Kasumi-1 (cell line): ENCODE measurements at places on chromosomes 13 and 19.

DNA sequence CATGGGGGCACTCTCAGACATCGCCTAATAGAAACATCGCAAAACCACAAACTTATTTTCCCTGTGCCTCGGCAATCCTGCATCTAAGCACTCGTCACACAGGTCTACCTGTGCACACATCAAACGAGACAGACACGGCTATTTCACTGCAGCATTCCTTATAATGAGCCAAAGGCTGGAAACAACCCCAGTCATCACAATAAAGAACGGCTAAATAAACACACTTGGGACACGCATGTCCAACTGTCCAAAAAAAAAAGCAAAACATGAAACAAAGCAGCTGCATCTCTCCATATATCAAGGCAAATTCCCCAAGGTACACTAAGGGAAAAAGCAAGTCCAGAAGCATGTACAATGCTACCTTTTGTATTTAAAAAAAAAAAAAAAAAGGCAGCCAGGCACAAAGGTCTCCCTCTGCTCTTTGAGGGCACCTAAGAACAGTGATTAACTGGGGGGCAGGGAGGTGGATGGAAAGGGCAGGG lies 27.2 kb upstream of the CCNP start:
- no peak for DNase-seq

DNA sequence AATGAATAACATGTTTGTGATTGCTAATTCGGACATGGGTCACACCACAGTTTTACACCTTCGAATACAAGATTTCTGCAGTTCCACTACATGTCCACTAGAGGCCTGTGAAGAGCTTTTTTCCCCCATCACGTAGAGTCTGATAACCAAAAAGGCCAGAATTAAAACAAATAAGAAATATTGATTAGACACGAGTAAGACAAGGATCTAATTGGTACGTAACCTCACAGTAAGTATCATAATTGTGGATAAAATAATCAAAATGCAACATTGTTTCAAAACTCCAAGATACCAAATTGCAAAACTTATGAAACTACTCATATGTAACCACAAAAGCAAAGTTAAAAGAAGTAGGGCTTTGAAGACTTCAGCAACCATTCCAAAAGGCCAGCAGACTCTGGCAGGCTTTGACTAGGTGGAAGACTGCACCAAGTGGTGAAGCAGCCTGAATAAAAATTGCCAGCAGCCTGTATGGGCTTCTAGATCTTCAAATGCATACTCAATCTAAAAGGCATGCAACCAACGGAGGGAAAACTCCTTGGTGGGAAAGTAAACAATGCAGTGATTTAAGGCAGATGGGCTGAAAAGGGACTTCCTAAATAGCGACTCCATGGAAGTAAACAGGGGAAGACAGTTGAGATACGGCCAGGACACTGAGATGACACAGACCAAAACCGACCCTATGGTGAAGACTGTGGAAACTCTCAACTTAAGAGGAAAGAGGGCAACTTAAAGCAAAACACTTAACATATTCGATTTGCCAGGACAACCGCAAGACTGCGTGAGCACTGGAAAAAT lies 56.7 kb downstream of the STARD13 start:
- DNase-seq = peak; percentile 20

- no peak for DNase-seq
Measured at GRCh38 chr13:105665284-105665683, 870.2 kb downstream of the EFNB2 start.

- DNase-seq = no peak
Measured at GRCh38 chr19:55377356-55378131, 918 bp downstream of the TMEM190 start.

- peak; percentile 24 for DNase-seq
Measured at GRCh38 chr19:45187421-45188100, 9.0 kb downstream of the BLOC1S3 start.

- no peak for DNase-seq
Measured at GRCh38 chr13:34862311-34862710, 79.8 kb upstream of the NBEA start.

GRCh38 chr19:45711851-45712698 lies 18.6 kb downstream of the FBXO46 start:
- no peak for DNase-seq

DNA sequence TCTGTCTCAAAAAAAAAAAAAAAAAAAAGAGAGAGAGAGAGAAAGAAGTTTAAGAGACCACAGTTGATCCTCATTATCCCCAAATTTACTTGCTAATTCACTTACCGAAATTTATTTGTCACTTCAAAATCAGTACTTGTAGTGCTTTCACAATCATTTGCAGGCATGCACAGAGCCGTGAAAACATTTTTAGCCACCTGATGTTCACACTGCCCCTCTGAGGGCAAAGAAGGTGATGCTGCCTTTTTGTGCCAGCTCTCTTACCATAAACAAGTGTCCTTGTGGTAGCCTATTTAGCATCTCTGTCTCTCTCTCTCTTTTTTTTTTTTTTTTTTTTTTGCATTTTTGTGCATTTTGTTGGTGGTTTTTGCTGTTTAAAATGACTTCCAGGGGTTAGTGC lies 24.1 kb upstream of the CASP14 start:
- DNase-seq = peak; percentile 9

DNA sequence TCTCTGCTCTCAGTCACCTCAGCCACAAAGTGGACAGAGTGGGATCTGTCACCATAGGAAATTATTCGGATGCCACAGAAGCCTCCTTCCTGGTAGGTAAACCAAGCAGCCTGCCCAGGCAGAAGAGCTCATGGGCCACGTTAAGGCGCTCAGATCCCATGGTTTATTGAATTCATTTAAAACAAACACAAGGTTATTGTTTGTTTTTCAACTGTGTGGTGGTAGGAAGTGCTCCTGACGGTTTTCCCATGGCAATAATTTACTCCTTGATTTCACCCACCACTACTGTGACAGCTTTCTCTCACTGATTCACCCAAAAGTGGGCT lies 14.4 kb downstream of the BCAM start:
- DNase-seq = no peak

DNA sequence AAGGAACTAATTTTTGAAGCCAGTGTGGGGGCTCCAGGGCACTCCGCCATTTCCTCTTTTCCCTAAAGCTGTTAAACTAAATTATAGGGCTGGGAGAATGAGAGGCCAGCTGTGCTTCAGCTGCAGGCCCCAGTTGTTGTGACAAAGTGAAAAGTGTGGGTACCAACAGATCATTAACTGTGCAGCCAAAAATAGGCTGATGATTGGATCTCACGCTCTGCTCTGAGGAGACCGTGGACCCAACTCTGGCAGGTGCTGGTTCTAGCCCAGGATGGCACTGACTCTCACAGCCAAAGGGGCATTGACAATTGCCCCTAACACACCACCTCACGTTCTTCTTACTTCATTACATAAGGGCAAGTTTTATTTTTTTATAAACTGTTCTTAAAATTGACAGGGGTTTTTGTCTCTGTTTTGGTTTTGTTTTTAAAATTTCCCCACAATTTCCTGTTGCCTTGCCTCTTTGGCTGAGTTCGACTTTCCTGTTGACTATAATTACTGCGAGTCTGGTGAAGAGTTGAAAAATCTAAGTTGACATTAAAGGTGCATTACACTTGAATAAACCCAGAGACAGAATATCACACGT lies 391.0 kb downstream of the FGF9 start:
- no peak for DNase-seq

GRCh38 chr13:30120133-30120822 lies 187.1 kb downstream of the KATNAL1 start:
- DNase-seq = no peak

DNA sequence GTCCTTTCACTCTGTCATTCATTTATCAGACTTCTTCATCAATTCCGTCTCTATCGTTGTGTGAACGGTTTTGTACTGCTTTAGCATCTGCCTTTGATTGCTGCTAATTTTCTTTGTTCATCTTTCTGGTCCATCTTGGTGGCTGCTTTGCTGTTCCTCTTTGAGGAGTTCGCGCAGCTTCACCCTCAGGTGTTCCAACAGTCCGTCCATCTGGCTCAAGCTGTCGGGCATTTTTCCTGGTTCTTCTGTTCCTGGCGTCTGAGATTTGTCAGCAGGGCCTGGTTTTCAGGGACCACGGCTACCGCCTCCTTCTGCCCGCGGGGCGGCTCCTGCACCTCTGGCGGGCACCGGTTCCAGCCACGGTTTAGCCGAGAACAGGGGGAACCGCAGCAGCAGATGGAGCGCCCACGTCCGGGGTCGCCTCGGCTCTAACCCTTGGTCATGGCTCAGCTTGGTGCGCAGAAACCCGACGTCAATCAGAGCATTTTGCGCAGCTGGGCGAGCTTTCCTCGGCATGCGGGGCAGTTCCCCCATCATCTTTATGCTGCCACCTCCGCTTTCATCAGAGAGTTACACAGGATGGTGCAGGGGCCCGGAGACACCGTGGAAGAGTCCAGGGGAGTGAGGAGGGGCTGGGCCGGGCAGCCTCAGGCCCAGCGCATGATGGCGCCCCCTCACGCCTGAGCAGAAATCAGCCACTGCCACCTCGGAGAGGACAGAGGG lies 89.5 kb downstream of the ZNF100 start:
- no peak for DNase-seq

- no peak for DNase-seq
Measured at GRCh38 chr13:98451676-98452470, 125.0 kb downstream of the STK24 start.

DNA sequence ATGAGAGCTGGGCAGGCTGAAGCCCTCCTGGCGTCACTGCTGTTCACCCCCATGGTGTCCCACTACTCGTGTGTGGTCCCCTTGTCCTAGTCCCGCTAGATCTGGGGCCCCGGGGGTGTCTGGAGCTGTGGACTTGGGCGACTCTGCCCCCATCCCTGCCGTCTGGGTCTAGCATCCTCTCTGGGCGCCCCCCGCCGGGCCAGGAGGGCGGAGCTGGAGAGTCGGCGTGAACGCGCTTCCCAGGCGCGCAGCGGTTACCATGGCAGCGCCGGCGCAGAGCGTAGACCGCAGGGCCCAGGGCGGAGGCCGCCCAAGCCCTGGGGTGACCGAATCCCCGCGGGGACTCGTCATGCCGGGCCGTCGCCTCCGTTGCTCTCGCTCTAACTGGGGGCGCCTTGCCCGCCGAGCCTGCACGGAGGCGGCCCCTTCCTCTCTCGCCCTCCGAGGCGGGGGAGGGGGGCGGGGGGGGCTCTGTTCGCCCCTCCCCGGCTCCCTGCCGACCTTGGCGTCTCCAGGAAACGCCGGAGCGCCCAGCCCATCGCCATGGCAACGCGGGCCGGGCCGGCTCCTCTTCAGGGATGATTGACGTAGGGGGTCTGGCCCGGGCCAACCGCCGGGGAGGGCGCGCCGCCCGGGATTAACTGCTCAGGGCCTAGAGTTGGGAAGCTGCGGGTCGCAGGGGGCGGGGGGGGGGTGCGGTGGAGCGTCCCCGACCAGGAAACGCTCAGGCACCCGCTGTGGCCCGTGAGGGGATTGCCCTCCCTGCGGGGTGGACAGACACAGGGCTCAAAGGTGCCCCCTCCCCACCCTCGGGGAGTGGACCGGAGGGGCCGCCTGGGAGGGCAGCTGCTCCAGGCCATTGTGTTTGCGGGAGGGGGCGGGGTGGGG lies 8.9 kb downstream of the ISYNA1 start:
- DNase-seq = no peak

DNA sequence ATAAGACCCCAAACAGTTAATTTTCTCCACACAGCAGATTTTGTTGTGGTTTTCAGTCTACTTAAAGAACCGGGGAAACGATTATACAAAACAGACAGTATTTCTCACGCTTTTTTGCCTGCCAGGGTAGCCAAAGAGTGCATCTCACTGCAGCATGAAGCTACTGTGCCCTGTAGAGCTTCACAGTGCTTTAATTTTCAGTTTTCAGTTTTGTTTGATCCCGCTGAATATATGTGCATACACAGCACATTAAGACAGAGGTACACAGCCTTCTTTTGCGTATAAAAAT lies 215.0 kb downstream of the TEX29 start:
- DNase-seq = no peak

- no peak for DNase-seq
Measured at GRCh38 chr13:29844441-29844840, 6.0 kb downstream of the UBL3 start.

DNA sequence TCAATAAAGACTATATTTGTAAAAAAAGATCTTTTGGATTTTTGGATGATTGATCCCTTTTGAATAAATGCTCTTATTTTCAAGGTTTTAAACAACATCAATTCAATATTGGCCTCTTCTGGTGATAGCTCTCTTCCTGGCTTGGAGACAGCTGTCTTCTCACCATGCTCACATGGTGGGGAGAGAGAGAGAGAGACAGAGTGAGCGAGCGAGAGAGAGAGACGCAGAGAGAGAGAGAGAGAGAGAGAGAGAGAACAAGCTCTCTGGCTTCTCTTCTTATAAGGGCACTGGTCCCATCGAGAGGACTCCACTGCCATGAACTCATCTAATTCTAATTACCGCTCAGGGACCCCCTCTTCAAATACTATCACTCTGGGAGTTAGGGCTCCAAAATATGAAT lies 32.1 kb upstream of the FARP1 start:
- DNase-seq = no peak

- no peak for DNase-seq
Measured at GRCh38 chr13:99395436-99395835, 88.2 kb upstream of the GPR183 start.

- no peak for DNase-seq
Measured at GRCh38 chr19:18122860-18123795, 25.6 kb downstream of the MAST3 start.

GRCh38 chr13:66914155-66914554 lies 316.0 kb downstream of the PCDH9 start:
- DNase-seq = peak; percentile 65

GRCh38 chr13:76038920-76039716 lies 403.0 kb downstream of the LMO7 start:
- DNase-seq = no peak

- DNase-seq = no peak
Measured at GRCh38 chr19:19276386-19276785, 3.3 kb upstream of the TM6SF2 start.

GRCh38 chr13:20407759-20408158 lies 117.9 kb downstream of the CRYL1 start:
- no peak for DNase-seq

- no peak for DNase-seq
Measured at GRCh38 chr13:35723821-35724220, 247.3 kb upstream of the MAB21L1 start.

DNA sequence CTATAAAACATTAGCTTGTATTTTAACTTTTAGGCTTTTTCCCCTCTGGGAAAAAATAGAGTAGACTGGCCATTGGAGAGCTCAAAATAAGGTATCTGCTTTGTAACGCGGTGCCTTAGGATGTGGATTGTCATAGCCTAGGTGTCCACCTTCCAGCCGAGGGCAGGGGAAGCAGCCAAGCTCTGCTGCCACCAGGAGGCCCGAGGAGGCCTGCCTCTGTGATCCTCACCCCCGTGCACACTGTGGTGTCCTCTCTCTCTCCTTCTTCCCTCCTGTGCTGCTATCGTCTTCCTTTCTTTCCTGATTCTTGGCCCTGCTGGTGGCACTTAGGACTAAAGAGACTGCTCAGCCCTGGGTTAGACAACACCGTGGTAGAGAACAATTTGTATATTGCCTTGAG lies 11.3 kb downstream of the HNRNPM start:
- peak; percentile 11 for DNase-seq
